ENCODE measurements at places on chromosomes 3 and 15.
A peak's percentile ranks its signal among the peaks of the same experiment; 100 is the strongest.

DNA sequence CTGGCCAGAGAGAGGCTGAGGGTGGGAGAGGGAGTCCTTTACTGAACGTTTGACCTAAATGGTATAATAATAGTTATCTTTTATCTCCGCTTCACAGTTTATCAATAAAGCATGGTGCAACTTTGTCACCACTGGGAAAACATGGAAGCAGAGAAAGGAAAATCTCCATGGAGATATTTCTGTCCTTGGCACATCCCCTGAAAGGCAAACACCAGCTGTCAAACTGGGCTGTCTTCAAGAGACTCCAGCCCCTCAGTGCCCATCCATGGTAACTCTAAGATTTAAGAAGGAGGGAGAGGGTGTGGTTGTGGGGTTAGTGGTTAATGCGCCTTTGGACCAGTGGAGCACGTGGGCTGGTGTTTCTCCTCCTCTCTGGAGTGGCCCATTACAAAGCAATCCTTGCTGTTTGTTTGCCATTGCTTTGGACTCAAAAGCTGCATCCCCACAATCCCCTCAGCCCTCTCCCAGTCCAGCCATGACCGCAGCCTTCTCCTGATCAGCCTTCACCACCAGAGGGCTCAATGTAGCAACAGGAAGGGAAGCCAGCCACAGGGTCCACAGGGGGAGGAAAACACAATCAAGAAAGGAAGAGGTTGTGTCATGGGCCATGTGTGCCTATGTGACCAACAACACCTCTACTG lies 38.2 kb upstream of the FAM174B start:
- peak; percentile 28 for DNase-seq

DNA sequence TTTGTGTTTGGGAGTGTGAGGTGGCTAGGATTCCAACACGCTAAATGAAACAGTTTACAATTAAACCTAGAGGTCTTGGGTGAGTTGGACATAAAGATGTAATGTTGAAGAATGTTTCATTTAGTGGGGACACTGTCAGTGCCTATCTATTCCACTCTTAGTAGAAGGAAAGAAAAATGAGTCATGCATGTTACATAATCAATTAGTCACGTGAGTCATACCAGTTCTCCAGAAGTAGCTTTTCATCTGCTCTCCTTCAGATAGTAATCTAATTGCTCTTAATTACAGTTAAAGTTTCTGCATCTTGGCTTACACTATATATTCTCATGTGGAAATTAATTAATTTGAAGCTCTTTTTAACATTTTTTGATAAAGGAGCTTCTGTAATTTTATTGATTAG lies 115.7 kb upstream of the P2RY1 start:
- peak; percentile 74 for DNase-seq

DNA sequence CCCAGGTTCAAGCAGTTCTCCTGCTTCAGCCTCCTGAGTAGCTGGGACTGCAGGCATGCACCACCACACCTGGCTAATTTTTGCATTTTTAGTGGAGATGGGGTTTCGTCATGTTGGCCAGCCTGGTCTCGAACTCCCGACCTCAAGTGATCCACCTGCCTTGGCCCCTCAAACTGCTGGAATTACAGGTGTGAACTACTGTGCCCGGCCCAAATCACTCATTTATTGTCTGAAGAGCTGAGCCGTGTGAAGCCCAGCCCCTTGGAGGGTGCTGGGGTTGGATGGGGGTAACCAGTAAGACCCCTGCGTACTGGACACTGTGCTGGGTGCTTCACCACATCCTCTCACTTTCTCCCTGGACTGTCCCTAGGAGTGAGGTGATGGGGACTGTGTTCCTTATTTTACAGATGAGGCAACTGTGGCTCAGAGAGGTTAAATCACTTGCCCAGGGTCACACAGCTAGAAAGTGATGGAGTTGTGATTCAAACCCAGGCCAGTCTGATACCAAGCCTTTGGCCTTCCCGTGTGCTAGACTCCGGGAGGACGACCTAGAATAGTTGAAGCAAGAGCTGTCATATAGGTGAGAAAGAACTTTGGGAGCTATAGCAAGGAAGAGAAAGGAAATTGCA lies 41.7 kb upstream of the IREB2 start:
- no peak for DNase-seq

DNA sequence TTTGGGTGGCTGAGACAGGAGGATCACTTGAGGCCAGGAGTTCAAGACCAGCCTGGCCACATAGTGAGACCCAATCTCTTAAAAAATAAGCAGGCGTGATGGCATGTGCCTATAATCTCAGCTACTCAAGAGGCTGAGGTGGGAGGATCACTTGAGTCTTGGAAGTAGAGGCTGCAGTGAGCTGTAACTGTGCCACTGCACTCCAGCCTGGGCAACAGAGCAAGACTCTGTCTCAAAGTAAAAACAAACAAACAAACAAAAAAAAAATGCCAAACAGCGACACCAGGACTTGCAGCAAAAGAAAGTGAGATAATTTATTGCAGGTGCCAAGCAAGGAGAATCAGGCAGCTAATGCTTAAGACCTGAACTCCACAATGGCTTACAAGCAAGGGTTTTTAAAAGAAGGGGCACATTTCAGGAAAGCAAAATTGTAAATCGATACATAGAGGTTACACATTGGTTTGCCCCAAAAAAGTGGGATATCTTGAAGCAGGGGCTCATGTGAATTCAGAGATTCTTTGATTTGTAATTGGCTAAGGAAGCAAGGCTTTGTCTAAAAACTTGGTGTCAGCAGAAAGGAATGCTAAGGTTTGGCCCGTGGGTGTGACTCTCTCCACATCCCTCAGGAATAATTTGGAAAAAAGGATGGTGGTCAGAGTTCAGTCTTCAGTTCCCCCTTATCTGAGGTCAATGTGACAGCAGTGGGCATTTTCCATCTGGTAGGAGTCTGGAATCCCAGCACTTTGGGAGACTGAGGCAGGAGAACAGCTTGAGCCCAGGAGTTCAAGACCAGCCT lies 5.2 kb upstream of the MPI start:
- DNase-seq, result peak; percentile 26

DNA sequence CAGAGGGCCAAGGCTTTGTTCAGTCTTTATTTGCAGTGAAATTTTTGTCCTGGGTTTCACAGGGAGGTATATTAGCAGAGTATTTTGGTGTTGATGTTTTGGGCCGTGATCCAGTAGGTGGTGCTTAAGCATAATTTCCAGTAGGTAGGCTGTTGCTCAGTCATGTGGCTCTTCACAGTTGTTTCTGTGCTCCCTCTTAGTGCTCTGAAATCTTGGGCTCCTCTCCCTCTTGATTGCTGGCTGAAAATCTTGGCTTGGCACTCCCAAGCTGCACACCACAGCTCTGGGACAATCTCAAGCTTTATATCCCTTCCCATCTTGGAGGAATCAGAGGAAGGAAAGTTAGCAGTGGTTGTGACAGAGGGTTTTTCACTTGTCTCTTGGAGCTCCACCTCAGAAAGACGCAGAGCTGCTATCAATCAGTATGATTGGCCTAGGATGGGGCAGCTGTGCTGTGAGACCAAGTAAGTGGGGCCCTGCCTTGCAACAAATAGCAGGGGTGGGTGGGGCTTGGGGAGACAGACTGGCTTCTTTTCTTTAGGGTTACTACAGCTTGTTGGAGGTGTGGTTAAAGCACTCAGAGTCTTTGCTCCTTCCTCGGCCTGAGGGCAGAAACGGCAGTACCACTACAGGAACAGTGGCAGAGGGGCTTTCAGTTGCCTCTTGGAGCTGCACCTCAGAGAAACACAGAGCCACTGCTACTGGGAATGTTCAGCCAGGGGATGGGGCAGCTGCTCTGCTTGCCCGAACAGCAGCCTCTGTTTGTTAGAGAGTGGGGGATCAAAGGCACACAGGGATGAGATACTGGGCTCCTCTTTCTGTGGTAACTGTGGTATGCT lies 627.0 kb downstream of the SI start:
- no peak for DNase-seq
